Kidney capillary endothelial cell (primary cell): ENCODE measurements at places on chromosomes 7 and 10.

GRCh38 chr7:152052771-152053170 is 27.3 kb downstream of the GALNT11 start:
- no peak for DNase-seq

DNA sequence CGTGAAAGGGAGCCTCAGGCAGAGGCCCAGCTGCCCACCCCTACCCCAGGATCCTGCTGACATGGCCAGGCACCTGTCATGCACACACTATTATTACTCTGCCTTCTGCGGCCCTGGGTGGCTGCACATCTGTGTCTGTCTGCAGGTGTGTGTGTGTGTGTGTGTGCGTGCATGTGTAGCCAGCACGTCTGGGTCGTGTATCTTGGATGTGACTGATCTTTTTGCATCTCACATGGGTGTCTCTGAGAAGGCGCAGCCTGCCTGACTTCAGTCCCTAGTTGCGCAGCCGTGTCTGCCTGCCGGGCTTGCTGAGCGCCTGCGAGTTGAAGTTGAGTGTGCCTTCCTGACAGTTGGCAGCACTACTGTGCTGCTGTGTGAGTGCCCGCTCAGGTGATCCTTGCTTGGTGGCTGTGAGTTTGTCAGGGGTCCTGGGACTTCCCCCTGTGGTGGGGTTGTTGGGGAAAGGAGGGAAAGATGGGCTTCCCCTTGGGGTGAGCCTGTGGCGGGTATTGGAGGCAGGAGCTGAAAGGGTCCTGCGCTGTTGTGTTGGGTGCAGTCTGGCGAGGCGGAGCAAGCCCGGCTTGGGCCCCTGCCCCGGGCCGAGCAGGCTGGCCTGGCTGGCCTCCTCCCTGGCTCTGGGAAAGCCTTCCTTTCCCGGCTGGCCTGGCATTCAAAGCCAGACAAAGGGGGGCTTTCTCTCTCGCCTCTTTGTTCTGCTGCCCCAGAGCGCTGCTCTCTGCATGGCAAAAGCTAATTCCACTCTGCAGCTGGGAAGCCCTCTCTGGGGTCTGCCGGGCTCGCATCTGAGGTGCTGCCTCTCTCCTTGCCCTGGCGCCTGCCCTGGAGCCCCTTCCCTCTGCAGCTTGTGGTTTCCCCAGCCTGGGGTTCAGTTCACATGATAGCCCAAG is 4.9 kb downstream of the TRIM8 start:
- no peak for DNase-seq

- DNase-seq = no peak
Observed at GRCh38 chr7:148266795-148267194, 323.8 kb upstream of the C7orf33 start.

DNA sequence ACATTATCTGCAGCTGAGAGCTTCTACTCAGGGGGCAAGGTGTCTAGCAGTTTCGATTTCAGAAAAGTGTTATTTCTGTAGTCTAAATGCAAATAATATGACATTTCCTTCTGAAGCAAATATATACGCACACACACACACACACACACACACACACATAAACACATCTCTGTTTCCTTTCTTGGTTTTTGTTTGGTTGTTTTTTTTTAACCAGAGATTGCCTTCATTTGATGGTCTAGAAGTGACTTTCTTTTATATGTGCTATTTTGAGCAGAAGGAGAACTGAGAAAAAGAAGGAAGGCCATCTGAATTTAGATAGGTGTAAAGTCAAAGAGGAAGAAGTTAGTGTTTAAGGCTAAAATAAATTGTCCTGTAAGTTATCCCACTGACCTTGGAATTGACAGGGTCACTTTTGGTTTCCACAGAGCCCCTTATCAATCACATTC is 142.2 kb downstream of the TRIL start:
- DNase-seq = no peak

GRCh38 chr7:48782511-48782910 is 141.8 kb upstream of the CDC14C start:
- DNase-seq = no peak

DNA sequence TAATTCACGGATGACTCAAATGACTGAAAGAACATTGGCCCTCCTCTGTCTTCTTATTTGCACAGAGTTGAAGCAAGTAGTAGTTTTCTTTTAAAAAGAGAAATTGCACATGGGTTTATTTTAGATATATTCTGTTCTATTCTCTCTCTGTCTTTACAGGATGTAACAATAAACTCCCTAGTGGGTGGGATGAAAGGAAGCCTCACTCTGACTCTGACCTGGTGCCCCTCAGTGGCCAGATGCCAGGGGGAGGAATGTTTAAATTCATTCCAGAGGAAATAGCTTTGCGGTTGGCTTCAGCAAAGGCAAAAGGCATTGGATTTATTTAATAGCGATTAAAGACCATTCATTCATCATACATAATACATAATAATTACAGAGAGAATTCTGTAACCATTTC is 156.4 kb upstream of the MTPN start:
- DNase-seq = no peak

- peak; percentile 36 for DNase-seq
Observed at GRCh38 chr7:34091321-34091917, 186.1 kb downstream of the BMPER start.

GRCh38 chr7:101435461-101436220 is 73.0 kb downstream of the COL26A1 start:
- no peak for DNase-seq

GRCh38 chr7:101608772-101609713 is 20.1 kb downstream of the MYL10 start:
- DNase-seq = no peak

GRCh38 chr7:87215046-87215445 is 4.5 kb downstream of the TMEM243 start:
- DNase-seq = no peak

GRCh38 chr10:51371743-51372142 is 297.5 kb downstream of the PRKG1 start:
- DNase-seq = no peak

- no peak for DNase-seq
Observed at GRCh38 chr10:36670621-36671402, 454.6 kb upstream of the ANKRD30A start.
